ENCODE measurements at places on chromosomes 11 and 22.

GRCh38 chr11:33362051-33362910 lies 105.1 kb downstream of the HIPK3 start:
- DNase-seq: no peak

- DNase-seq: no peak
Observed at GRCh38 chr11:73147771-73148681, 5.9 kb upstream of the FCHSD2 start.

DNA sequence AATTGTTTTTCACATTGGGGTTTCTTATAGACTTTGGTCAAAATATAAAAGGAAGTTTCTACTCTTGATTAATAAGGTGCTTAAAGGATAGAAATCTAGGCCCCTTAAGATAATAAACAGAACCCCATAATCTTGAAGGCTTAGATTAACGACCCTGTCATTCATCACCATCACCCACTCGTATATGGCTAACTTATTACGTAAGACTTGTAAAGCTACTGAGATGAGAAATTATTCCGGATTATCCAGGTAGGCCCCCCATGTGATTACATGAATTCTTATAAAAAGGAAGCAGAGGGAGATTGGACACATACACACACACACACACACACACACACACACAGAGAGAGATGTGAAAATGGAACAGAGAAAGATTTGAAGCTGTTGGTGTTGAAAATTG lies 1489.2 kb upstream of the TENM4 start:
- no peak for DNase-seq

DNA sequence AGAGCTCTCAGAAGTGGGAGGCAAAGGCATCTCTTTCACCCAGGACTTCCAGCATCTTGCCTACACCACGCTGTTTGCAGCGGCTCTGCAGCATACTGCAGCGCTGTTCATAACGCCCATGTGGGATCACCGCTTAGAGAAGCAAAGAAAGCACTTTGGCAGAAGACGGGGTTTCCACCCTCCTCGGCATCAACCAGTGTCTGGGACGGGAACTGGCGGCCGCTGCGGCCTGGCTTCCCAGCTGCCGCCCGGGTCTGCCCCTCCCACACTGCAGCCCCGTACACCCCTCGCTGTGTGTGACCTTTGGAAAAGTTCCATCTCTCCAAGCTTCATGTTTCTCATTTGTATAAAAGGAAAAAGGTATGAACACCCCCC lies 545 bp upstream of the TIRAP start:
- DNase-seq: peak; percentile 49

DNA sequence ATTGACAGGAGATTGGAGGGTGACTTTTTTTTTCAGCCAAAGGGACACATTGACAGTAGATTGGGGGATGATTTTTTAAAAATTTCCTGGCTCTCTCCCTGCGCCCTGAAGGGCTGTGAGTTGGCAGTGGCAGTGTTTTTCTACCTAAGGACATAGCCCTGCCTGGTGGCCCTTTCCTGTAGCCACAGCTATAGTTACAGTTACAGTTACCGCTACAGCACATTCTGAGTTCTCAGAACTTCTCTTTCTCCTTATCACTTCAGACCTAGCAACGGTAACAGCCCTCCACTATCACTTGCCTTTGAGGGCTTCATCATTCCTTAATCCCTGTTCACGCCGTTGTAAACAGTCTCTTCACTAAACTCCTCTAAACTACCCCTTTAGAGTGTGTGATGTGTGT lies 684 bp downstream of the MRGPRX2 start:
- DNase-seq: no peak

GRCh38 chr22:21701384-21701971 lies 34.1 kb downstream of the YPEL1 start:
- no peak for DNase-seq

- DNase-seq: no peak
Observed at GRCh38 chr11:57081356-57081755, 92.6 kb downstream of the OR5AK2 start.

DNA sequence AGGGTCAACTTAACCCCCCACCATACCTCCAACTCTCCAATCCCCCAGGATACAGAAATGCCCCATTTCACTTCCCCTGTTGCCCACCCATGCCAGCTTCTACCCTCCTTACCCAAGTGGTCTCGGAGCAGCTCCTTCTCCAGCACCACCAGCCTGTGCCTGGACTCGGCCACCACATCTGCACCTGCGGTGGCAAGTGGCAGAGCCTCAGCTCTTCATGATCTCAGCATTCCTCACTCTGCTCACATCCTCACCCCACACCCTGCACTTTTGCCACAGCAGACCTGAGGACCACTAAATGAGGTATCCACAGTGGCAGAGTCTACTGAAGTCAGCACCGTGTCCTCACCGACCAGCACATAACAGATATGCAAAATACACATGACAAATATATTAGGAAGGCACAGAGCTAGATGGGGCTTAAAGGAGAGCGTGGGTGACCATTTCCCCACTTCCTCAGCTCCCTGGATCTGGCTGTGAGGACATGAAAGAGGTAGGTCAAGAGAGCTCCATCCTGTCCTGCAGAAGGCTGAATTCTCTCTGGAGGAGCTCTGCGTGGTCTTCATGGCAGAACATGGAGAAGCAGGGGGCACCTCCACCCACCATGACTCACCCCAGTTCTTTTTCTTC lies 9.7 kb downstream of the NHERF4 start:
- no peak for DNase-seq

GRCh38 chr11:68763181-68763721 lies 11.9 kb upstream of the TESMIN start:
- DNase-seq: peak; percentile 36

DNA sequence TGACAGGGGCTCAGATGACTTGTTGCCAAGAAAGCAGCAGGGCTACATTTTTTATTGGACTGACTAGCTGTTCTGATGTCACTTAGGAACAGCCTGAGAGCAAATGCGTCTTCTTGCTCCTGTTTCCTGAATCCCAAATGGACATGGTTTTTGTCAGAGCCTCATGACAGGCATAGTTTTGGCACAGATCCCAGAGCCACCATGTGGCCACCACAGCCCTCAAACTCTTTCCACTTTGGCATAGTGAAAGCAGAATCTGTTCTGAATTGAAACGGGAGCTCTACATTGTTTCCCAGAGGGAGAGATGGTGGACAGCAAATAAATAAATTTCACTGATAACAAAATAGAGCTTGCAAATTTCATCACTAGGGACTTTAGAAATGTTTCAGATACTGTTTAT lies 222.2 kb downstream of the C11orf87 start:
- DNase-seq: no peak

- DNase-seq: no peak
Observed at GRCh38 chr11:75142714-75143419, 8.0 kb upstream of the SLCO2B1 start.

- DNase-seq: no peak
Observed at GRCh38 chr11:14588681-14589080, 54.9 kb upstream of the PDE3B start.

DNA sequence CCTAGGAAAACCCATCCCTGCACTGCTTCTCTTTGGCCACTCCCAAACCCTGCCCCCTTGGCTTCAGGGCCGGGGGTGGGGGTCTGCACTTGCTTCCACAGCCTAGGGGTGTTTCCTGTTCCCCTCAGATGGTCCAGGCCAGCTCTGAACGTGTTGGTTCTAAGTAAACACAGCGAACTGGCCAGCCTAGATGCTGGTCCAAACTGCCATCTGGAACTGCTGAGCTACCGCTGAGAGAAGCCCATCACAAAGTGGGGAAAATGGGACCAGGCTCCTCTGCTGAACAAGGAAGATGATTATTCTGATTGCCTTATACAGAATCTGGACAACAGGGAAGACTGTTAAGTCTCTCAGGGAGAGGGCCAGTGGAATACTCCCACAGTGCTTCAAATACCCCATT lies 23.5 kb upstream of the YPEL1 start:
- DNase-seq: no peak

DNA sequence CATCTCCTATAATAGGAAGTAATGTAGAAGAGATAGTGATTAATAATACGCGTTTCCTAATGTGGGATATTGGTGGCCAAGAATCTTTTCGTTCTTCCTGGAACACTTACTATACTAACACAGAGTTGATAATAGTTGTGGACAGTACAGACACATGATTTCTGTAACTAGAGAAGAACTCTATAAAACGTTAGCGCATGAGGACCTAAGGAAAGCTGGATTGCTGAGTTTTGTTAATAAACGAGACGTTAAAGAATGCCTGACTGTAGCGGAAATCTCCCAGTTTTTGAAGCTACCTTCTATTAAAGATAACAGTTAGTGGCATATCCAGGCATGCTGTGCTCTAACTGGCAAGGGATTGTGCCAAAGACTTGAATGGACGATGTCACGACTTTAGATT lies 83.3 kb downstream of the GGT1 start:
- no peak for DNase-seq

DNA sequence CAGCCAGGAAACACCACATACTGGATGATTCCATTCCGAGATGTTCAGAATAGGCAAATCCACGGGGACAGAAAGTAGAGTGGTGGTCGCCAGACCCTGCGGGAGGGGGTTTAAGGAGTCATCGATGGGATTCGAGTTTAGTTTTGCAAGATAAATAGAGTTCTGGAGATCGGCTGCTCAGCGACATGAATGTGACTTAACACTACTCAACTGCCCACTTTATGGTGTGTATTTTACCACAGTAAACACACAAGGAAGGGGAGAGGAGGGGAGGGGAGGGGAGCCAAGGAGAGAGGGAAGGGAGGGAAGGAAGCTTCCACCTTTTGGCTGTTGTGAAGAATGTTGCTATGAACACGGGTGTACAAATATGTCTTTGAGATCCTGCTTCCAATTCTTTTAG lies 10.4 kb upstream of the ARHGAP8 start:
- no peak for DNase-seq

DNA sequence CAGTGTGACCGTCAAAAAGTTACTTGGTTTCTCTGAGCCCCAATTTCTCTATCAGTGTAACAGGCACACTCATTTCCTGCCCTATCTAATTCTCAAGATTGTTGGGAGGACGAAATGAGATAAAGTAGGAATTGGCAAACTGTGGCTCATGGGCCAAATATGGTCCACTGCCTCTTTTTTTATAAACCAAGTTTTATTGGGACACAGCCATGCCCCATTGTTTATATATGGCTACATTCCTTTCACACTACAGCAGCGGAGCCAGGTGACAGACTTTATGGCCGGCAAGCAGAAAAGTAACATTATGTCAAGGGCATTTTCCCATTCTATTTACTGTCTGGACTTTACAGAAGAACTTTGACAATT lies 116.7 kb upstream of the TIMP3 start:
- DNase-seq: no peak

DNA sequence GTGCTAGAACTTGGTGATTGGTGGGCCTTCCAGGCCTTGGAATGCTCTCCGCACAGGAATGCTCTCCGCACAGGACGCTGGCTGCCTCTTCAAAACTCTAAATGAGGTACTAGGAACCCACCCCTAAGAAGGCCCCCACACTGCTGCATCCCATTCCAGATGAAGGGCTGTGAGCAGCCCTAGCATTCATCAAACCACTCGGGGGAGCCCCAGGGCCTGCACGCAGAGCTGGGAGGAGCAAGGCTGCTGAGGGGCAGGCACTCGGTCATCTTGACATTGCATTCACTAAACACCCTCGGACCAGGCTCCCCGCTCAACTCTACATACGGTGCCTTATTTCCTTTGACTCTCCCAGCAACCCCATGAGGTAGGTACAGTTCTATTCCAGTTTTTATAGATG lies 49.2 kb upstream of the EMID1 start:
- DNase-seq: peak; percentile 49

GRCh38 chr11:116199182-116199581 lies 573.6 kb downstream of the BUD13 start:
- no peak for DNase-seq

DNA sequence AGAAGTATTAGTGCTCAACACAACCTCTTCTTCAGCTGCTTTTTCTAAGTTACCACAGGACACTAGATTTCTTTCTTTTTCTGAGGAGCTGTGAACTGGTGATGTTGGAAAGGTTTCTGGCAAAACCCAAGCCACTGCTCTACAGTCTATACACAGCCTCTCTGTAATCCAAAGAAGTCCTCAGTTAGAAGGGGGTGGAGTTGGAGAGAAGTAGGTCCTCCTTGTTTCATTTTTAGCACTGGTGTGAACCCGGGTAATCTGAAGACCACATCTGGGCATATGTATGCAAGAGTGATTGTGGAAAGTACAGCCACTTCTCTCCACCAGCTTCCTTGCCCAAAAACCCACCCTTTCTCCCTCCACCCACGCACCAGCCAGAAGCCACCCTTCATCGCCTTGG lies 1168.1 kb downstream of the LRRC4C start:
- no peak for DNase-seq

- DNase-seq: no peak
Observed at GRCh38 chr22:31653944-31654343, 8.1 kb downstream of the PISD start.

GRCh38 chr11:13316528-13316961 lies 39.0 kb downstream of the BMAL1 start:
- no peak for DNase-seq

DNA sequence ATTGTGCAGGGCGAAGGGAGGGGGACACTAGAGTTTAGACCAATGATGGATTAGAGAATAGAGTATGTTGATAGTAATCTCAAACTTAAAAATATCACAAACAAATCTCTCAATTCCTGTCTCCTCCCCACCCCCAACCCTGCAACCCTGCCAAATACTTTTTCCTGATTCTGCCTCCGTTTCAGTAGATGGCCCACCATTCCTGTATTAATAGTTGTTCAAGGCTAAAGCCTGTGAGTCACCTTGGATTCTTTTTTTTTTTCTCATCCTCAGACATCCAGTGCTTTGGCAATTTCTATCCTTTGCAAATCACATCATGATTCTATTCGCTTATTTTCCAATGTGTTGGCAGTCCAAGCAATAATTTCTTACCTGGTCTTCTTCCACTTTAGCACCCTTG lies 207.9 kb downstream of the DYNC2H1 start:
- no peak for DNase-seq

DNA sequence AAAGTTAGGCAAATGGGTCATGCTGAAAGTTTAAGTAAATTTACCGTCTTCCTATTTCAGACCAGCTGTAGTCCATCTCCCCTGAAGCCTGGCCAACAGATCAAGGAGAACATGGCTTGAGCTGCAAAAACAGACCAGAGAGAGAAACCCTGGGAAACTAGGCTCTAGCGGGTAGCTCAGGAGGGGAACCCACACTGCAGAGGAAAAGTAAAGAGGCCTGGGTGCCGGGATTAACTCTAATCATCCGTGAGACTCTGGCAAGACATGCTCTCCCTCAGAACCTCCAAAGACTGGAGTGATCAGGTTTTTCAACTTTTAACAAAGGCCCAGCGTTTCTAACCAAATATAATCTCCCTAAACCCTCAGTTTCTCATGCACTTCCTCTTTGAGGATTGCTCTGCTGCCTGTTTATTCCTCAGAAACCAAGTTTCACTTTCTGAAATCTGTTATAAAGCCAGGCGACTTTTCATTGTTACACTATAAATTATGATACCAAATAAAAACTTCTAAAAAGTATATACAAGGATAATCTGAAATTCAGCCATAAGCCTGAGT lies 67.5 kb downstream of the GAB2 start:
- no peak for DNase-seq

DNA sequence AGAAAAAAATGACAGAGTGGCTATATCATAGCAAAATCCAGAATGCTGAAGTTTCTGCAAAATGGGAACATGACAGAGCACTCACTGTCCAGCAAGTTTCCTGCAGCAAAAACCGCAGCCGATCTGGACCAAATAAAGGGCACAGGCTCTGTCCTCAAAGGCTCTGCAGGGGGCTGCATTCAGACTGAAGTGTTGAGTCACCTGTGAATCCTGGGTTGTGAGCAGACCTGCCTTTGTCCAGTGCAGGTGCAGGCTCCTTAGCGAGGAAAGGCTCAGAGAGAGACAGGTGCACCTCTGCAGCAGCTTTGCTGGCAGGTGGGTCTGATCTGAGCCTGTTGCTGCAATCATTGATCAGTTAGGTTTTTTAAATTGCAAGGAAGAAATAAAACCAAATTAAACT lies 29.3 kb upstream of the NFAM1 start:
- no peak for DNase-seq

GRCh38 chr22:48054596-48054995 lies 1292.1 kb downstream of the TBC1D22A start:
- DNase-seq: no peak

Measured in nephron progenitor cell (in vitro differentiated cells).